ENCODE measurements at places on chromosomes 5 and 9.

- no peak for DNase-seq
Observed at GRCh38 chr5:119532637-119533036, 80.3 kb downstream of the HSD17B4 start.

- no peak for DNase-seq
Observed at GRCh38 chr9:17723656-17724055, 144.8 kb downstream of the SH3GL2 start.

DNA sequence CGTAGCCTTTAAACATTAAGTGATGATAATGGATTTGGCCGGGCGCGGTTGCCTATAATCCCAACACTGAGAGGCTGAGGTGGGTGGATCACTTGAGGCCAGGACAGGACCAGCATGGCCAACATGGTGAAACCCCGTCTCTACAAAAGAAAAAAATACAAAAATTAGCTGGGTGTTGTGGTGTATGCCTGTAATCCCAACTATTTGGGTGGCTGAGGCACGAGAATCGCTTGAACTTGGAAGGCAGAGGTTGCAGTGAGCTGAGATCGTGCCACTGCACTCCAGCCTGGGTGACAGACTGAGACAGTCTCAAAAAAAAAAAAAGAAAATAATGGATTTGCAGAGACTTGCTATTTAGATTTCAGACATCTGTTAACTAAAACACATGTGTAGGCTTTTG is 9.2 kb upstream of the MATR3 start:
- DNase-seq, result no peak

GRCh38 chr5:107323536-107323935 is 347.2 kb downstream of the EFNA5 start:
- no peak for DNase-seq

DNA sequence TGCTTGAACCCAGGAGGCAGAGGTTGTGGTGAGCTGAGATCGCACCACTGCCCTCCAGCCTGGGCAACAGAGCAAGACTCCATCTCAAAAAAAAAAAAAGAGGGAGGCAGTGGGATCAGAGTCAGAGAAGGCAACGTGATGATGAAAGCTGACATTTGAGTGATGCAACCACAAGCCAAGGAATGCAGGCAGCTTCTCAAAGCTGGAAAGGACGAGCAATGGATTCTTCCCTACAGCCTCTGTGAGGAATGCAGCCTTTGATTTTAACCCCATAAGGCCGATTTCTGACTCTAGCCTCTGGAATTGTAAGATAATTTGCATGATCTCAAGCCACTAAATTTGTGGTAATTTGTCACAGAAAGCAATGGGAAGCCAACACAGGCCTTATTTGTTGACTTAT is 9.8 kb downstream of the TGFBI start:
- DNase-seq, result peak; percentile 66

- no peak for DNase-seq
Observed at GRCh38 chr5:177462021-177462670, 11.3 kb downstream of the DBN1 start.

- peak; percentile 72 for DNase-seq
Observed at GRCh38 chr5:59587489-59588337, 305.8 kb downstream of the PDE4D start.

DNA sequence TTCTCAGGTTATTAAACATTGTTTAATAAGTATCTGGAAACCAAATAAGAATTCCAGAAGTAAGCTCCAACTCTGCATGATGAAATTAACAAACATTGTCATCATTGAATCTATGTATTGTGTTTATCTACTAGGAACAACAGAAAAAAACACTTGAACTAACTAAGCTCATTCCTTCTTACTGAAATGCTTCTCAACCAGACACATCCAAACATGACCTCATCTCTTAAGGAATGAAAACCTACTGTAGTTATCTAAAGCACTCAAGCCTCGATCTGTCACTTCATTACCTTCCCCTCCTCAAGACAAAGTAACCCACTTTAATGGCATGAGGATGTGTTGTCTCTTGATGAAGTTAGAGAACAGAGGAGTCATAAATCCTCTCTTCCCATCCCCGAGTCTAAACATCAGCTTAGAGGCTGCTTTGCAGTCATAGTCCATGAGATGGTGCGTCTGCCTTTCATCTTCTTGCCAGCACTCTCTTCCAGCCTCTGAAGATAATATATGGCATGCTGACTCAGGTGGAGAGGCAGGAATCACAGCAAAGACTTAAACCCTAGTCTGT is 86.5 kb downstream of the CEMIP2 start:
- DNase-seq, result peak; percentile 70

GRCh38 chr5:14809369-14810155 is 62.0 kb downstream of the ANKH start:
- DNase-seq, result peak; percentile 95

DNA sequence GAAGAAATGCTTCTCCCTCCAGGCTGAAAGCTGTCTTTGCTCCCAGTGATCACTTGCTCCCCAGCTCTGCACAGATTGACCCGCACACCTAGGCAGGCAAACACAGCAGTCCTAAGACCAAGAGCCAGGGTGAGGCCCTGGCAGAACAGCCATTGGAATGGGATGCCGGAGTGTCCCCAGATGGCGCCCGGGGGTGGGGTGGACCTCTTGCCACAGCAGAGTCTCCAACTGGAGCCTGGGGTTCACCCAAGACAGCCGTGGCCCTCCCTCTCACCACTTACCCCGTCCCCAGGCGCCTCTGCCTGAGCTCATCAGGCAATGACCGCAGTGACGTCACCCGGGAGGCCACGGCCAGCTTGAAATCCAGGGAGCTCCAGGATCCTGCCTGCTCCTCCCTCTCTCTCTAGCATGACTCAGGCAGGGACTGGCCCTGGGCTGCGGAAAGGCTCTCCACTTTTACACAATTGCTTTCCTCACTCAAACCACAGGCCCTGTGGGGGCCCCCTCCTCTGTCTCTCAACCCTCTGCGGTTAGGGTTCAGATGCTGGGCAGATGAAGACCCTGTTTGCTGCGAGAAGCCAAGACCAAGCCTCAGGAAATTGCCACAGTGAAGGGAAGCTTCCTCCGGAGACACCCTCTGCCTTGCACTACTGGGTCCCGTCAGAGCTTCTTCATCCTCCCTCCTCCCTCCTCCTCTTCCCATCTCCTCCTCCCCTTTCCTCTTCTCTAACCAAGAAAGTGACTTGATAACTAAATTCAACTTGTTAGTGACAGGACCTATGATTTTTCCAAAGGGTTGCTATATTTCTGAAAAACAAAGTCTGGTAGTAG is 24.3 kb upstream of the PTGES start:
- DNase-seq, result peak; percentile 100

- DNase-seq, result no peak
Observed at GRCh38 chr9:5264219-5264595, 33.0 kb downstream of the INSL4 start.

- DNase-seq, result peak; percentile 93
Observed at GRCh38 chr5:58135571-58136335, 324.1 kb downstream of the PLK2 start.

DNA sequence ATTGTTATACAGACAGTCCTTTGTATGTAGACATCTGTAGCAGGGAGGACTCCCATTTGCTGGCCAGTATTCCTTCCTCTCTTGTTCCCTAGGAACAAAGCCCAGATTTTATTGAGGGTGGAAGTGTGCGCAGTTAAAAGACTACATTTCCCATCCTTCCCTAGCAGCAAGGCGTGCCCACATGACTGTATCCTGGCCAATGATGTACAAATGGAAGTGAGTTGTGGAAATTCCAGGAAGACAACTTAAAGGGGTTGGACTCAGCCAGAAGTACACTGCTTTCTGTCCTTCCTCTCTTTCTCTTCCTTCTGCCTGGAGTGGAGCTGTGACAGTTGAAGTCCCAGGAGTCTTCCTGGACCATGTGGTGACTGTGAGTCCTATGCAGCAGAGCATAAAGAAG is 89.0 kb downstream of the HRH2 start:
- DNase-seq, result peak; percentile 5

DNA sequence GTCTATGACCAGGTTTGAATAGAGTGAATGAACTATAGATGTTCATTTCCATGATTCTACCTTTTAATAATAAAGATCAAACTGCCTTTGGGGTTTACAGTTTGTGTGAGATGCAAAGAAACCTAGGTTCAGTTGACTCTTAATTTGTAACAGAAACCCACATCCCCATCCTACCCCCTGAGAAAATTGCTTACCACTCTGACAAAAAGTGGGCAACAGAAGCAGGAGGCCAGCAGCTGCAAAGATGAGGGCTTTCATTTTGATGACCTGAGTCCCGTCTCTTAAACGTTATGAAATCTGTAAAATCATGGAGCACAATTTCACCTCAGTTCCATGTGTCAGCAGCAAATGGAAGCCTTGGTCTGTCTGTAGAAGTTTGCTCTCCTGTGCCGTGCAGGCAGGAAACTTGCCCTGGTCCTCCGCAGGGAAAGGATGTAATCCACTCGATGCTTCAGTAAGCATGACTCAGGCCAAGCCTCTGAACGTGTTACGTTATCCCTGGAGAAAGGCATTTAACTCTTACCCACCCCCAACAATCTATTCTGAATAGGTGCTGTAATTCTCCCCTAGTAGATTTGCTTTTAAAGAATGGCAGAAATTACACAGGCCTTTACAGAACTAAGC is at the start of gene F2RL2:
Gene F2RL2 (minus strand): TSS at position 431 of the 624 bp plus-strand sequence. CDS start 173 bp downstream, at position 258.
- DNase-seq, result peak; percentile 78

DNA sequence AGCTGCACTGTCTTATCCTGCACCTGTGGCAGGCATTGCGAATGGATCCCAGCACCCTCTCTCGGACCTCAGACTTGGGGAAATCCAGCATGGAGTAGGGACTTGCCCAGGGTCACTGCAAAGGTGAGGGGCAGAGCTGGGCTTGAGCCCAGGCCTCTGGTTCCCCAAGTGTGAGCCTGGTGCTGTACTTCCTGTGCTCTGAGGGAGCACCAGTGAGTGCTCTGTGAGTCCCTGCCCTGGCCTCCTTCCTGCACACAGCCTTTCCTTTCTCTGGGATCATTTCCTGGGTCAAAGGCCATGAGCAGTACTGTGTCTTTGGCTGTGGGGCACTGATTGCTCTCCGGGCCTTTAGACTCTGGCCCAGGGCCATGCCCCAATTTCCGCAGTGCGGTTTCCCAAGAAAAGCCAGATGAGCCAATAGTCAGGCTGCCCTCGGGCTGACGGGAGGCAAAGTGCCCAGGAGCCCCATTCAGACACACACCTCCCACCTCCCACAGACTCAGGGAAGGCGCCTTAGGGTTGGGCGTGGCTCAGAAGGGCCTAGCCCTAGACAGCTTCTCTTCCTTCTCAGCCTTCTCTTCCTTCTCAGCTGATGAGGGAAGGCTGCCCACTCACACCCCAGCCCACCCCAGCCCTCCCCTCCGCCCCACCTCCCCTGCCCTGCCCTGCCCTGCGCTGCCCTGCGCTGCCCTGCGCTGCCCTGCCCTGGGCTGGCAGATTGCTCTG is 23.3 kb upstream of the TRIM14 start:
- no peak for DNase-seq

GRCh38 chr5:45694255-45694814 is 1.8 kb downstream of the HCN1 start:
- peak; percentile 2 for DNase-seq

DNA sequence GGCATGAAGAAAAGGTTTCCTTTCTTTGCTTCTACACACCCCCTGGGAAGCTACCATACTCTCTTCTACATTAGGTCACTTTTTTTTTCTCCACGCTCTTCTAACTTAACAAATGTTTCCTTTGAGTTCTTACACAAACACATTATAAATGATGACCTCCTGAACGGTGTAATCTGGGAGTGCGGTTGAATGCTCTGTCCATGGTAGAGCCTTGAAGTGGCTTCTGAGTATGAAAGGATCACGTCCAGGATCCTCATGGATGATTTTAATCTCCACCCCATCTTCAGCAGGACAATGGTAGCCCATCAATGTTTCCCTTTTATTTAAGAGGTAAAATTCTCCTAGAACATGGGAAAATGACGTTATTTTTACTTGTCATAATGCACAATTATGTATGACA is 587.3 kb downstream of the SEMA5A start:
- DNase-seq, result no peak

DNA sequence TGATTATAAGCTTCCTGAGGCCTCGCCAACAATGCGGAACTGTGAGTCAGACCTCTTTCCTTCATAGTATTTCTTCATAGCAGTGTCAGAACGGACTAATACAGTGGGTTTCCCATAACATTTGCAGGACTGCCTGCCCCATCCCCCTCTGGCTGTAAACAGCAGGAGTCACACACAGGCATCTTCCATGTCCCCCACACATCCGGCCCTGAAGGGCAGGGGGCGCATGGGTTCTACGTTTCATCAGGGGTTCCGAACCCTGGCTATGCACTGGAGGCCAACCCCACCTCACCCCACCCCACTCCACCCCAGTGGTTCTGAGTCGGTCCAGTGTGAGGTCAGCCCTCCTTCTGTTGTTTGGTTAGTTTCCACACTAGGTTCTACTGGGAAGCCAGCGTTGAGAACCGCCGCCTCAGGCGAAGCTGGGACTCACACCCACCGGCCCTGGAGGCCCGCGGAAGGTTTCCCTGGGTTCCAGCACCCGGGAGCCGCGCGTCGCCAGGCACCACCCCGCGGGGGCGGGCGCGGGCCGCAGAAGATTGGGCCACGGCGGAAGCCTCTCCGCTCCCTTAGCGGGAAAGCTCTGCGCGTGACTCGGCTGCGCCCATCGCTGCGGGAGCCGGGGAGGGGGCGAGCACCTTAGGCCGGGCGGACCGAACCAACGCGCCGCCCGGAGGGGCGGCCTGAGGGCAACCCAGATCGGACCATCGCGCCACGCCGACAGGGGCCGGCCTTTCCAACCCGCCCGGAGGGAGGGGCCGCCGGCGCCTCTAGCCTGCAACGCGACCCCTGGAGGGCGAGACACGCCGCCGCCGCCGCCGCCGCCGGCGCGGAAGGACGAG is at the start of gene RUSC2:
Gene RUSC2 (plus strand): TSS at position 799 of the 842 bp plus-strand sequence. CDS start 56,411 bp downstream, outside the sequence.
- peak; percentile 90 for DNase-seq

- no peak for DNase-seq
Observed at GRCh38 chr9:15206903-15207696, 99.9 kb downstream of the TTC39B start.

DNA sequence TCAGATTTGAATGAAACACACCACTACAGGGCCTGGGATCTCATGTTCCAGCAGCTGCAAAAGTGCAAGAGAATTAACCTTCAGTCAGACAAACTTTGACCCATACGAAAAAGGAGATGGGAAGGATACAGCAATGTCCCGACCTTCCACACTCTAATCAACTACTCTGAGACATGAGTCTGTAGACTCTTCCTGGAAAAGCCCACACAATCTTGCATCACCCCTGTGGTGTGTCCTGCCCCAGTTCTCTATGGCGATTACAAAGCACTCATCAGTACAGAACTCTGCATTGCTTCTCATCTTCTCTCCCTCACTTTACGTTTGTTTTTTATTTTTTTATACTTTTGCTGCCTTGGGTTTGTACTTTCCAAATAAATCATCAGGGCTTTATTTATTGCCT is 241.0 kb upstream of the KIF2A start:
- DNase-seq, result peak; percentile 5

DNA sequence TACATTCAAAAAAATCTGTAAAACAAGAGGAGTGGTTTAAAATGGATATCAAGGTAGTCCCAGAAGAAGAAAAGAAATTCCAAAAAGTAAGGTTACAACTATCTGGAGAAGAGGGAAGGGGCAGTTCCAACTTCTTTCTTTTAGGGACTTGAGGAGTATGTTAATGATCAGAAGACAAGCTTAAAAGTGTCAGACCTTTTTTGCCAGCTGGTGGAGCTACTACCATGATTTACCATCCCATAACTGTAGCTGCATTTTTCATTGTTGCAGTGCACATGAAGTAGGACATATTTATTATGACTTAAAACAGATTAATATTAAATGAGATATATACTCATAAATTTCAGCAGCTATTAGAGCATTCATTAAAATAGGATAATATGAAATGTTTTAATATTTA is 158.5 kb upstream of the RGS7BP start:
- DNase-seq, result no peak

- DNase-seq, result peak; percentile 16
Observed at GRCh38 chr9:136615631-136616306, 46.9 kb upstream of the EGFL7 start.
